GM23338 (cell line): ENCODE measurements at places on chromosomes 7 and 10. TPM values are rescaled to one million over a fixed set of nuclear protein-coding genes. Genes with fewer than 3 reads are reported as not detected.
A peak's percentile ranks its signal among the peaks of the same experiment; 100 is the strongest.

GRCh38 chr7:41046776-41047175 lies 656.1 kb downstream of the INHBA start:
- H3K27ac ChIP-seq, result no peak overlapping the region
- no peak for DNase-seq

GRCh38 chr7:99485094-99485493 lies 12.4 kb downstream of the ZNF789 start:
- no peak overlapping the region for H3K4me3 ChIP-seq
- no peak for DNase-seq
- H3K4me1 ChIP-seq, result no peaks in the 10 kb centered on the region

ABCA13 gene
- polyA plus RNA-seq, result not detected in 2 replicates

- no peaks in the 10 kb centered on the region for H3K27me3 ChIP-seq
- H3K4me1 ChIP-seq, result peaks cover 45% of the 10 kb centered on the region
- DNase-seq, result peak; percentile 64
- peak overlapping the region; percentile 15 for H3K4me3 ChIP-seq
These were observed 23.6 kb downstream of the PIP4K2A start for GRCh38 chr10:22690614-22691431.

PAPOLB gene
- polyA plus RNA-seq, result 0.07 and 0.08 TPM in 2 replicates
